ENCODE measurements at places on chromosomes 1 and 21.

GRCh38 chr1:47410068-47410455 is 6.0 kb upstream of the FOXE3 start:
- DNase-seq = no peak

DNA sequence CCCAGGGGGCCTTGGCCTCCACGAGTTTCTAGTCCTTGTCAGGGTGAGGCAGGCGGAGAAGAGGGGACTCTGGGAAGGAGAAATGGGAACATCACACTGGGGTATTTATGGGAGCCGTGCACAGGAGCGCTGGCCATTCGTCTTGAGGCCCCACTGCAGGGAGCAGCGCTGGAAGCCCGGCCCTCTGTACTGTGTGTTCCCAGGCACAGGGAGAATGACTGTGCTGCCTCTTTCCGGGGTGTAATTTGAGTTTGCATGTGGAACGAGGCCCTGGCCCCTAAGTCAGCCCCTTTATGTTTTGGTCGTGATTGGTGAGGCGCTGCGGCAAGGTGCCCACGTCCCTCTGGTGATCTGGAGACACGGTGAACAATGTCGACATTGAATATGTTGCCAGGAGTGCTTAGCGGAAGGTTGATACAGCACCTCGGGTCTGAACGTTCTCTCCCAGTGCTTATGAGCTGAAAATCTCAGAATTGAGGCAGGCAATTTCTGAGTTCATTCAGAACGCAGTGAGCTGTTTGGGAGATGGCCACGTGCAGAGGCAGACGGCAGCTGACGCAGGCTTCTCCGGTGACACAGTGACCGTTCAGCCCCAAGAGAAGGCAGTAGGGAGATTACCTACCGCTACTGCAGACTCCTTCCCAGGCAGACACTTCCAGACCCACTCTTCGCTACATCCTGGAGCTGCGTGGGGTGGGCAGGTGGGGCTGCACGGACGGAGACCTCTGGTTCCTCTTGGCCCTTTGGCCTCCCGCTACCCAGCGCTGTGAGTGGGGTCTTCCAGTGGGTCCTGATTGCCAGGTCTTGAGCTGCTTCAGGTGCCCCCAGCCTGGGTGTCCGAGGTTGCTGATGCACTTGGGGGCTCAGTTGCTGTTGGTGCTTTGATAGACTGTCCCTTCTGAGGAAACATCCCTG is 265.8 kb downstream of the CAMTA1 start:
- DNase-seq = no peak

DNA sequence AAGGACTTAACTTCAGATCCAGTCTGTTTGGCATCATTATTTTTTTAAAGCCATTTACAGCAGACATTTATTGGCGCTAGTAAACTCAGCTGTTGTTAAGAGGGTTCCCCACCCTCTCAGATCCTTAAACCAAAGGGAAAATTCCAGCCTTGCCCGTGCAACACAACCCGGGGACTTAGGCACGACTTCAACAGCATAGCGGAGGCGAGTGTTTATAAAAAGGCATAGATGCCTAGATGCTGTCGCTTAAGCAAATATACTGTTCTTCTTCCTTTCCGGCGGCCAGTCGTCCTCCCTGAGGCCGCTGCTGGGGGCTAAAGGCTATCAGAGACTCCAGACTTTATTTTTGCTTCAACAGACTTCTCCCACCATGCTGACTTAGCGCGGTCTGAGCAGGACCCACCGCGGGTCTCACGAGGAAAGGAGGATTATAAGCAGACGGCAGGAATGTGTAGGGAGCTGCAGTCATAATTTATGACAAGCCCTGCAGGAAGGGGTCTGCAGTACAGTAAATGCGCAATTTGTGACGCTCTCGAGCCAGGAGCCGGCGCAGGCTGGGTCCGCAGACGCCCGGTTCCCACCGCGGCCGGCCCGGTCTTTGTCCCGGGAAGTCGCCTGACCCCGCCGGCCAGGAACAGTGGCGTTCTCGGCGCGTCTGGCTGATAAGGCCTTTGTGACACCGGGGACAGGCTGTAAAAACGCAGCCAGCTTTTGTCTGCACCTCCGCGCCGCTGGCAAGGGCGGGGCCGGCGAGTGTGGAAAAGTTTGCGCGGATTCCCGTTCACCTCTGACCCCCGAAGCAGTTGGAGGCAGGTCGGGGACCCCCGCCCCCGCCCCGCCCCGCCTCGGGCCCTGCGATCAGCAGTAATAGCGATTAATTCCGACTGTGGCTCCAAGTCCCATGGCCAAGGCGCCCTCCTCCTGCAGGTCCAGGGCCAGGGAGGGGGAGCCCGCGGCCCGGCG is 61.2 kb upstream of the ARHGEF16 start:
- DNase-seq = no peak

DNA sequence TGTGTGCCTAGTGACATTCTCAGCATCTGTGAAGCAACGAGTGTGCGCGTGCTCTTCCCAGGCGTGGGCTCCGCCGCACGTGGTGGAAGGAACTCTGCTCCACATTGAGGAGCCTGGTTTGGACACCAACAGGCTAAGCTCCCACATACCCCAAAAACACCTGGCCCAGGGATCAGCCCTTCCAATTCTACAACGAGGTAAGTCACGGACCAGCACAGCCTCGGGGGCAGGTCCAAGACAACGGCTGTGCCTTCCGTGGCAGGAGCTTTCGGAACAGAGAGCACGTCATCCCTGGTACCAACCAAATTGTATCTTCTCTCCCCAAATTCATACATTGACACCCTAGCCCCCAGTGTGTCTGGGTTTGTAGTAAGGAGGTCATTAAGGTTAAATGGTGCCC is 27.2 kb upstream of the PDE9A start:
- no peak for DNase-seq

DNA sequence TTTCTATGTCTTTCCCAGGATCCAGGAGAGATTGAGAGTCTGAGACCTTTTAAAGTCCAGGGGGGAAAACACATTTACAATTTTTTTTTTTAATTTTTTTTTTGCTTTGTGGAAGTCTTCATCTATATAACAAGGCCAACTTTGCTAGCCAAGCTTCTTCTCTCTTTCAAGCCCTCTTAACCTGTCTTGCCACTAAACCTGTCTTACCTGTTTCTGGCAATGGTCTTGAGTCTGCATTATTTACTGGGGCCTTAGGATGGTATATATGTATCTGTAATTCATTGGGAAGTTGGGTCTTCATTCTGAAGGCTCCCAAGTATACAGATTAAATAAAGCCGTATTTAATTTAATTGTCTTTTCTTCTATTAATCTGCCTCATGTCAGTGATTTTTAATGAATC is 750.9 kb upstream of the B3GALT2 start:
- DNase-seq = no peak

- DNase-seq = no peak
These were observed 107.2 kb downstream of the FAF1 start for GRCh38 chr1:50852889-50853288.

- DNase-seq = no peak
These were observed 148.1 kb downstream of the ADSS2 start for GRCh38 chr1:244303610-244303969.

GRCh38 chr21:44085491-44086321 is 21.5 kb upstream of the PWP2 start:
- no peak for DNase-seq

- DNase-seq = no peak
These were observed 80.3 kb upstream of the TLR5 start for GRCh38 chr1:223223091-223223995.

DNA sequence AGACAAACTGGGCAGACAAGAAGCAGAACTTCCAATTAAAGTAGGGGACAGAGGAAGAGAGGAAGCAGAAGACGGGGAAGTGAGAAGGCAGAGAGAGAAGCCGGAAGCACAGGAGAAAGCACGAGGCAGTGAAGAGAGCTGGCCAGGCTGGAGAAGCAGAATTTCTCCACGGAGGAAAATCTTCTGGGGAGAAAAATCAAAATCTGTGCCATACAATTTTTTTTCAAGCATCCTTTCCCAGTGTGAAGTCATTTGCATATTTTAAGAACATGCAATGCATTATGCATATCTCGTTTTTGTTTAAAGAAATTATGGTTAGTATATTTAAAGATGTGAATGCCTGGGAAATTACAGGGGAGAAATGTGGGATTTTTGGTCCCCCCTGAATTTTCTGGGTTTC is 7.3 kb upstream of the CAMK2N1 start:
- DNase-seq = no peak

- no peak for DNase-seq
These were observed 16.3 kb downstream of the AGPAT3 start for GRCh38 chr21:43881283-43881682.

- DNase-seq = no peak
These were observed 62.8 kb downstream of the PLXNA2 start for GRCh38 chr1:208181364-208181763.

DNA sequence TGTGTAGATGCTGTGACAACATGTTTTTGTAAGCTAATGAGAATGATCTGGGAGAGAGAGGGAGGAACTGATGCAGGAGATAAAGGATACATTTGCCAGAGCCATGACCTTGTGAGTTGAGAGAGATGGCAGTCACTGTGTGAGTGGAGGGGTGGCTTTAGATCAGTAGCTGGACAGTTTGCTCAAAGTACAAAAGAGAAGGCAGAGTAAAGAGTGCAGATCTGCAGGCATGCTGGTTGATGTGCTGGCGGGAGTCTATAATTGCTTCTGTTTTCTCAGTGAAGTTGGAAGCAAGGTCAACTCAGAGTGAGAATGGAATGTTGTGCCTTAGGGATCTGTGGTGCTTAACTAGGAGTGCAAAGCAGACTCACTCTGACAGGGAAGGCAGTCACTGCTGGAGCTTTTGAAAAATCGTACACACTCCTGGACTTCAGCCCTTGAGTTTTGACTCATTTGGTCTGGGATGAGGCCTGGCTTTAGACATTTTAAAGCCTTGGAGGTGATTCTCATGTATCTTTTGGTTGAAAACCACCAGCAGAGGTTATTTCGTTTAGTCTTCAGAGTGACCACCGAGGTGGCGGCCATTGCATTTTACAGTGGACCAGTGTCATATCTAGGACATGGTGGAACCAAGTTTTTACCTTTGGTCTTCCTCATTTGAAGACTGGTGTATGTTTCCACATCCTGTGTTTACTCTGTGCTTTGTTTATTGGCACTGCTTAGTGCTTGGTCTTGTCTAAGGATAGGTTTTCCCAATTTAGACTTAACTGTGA is 49.6 kb downstream of the MTR start:
- DNase-seq = no peak

DNA sequence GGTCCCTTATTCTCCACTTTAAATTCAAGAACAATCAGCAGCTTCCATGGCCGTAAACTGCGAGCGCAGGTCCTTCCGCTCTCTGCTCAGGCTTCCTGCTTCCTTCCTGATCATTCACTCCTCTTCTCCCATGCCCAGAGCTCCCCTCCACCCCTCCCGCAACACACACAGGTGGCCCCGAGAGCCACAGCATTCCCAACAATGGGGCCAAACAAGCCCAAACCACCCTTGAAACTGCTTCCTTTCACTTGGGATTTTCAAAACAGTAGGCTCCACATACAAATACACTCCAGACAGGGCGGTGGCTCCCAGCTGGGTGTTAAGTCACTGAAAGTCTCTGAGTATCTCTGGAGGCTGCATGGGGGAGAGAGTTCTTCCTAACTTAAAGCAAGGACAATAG is 11.4 kb downstream of the FAM89A start:
- DNase-seq = no peak

- no peak for DNase-seq
These were observed 66.4 kb upstream of the GALNT2 start for GRCh38 chr1:230000493-230001184.

DNA sequence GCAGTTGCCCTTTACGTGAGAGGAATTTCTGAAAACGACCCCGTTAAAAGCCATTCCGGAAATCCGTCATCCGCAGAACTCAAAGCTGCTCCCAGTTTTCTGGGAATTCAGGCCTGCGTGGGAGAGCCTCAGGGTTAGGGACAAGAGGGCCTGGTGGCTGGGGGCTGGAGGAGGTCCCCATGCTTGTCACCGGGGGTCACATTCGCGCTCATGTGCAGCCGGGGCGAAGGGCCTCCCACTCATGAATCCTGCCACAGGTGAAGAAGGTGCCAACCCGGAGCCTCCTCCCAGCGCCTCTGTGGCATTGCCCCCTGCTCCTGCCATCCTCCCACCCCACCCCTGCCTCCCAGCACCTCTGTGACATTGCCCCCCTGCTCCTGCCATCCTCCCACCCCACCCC is 98.3 kb downstream of the PRDM16 start:
- no peak for DNase-seq

DNA sequence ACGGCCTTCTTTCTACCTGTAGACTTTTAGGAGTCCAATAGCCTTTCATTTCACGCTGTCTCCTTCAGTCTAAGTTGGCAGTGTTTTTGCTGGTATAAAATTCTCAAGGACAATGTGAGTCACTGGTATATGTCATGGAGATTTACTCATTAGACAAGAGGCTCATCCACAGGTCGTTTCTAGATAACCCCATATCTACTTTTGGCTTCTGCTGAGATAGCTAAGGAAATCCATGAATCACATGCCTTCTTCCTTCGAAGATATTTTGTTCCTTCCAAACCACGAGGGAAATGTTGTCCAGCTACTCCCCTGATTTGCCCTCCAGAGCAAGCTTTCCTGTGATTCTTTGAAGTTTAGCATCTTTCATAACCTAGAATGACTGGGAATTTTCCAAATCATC is 38.5 kb upstream of the KCNK1 start:
- DNase-seq = no peak

GRCh38 chr1:212684521-212685090 is 15.0 kb downstream of the BATF3 start:
- no peak for DNase-seq

DNA sequence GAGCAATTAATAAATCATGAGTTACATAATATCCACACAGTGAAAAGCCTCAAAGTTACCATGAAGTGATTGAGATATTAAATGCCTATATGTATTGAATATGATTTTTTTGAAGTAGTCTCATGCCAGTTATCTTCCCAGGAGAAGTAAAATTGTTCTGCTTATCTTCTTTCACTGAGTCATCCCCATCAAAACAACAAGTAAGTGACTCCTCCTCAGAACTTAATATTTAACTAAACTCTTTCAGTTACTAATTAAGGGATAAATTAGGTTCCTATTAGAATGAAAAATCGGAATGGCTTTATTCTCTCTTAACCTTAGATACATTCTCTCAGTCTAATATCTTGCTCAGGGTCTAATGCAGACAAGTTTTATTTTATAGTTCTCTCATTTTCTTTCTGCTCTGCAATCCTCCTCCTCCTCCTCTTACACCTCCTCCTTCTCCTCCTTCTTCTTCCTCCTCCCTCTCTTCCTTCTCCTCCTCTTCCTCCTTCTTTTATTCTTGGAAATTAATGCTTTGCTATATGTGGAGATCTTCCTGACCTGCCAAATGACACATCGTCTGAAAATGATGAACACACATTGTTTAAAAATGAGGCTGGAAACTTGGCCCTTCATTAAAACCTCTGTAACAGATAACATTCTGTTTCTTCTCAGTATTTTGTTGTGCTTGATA is 110.9 kb downstream of the RUNX1 start:
- DNase-seq = no peak

DNA sequence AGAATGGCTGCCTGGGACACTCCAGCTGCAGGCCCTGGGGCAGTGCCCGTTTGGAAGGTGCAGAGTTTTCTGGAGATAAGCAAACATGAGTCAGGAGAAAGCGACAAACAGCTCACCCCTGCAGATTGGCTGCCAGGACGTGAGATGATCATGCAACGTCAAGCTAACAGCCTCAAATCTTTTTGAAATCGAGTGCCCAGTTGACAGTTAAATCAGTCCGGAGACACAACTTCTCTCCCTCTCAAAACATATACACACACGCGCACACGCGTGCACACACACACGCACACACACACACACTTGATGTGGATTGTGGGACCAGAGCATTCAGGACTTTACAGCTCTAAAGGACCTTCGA is 49.4 kb downstream of the TENT5C start:
- no peak for DNase-seq
